Progenitor cell of endocrine pancreas (in vitro differentiated cells): ENCODE measurements at places on chromosomes 7 and 10.
A peak's percentile ranks its signal among the peaks of the same experiment; 100 is the strongest.

GRCh38 chr10:78053211-78053868, 19.7 kb downstream of the RPS24 start:
- no peaks in the 10 kb centered on the region for H3K4me1 ChIP-seq
- no peaks in the 10 kb centered on the region for H3K27me3 ChIP-seq
- H3K36me3 ChIP-seq = peaks cover 1% of the 10 kb centered on the region
- H3K27ac ChIP-seq = no peak overlapping the region

- no peak for DNase-seq
- H3K27me3 ChIP-seq = no peaks in the 10 kb centered on the region
- no peak overlapping the region for H3K4me3 ChIP-seq
- no peaks in the 10 kb centered on the region for H3K36me3 ChIP-seq
Observed at GRCh38 chr7:69678494-69679187, 80.4 kb downstream of the AUTS2 start.

DNA sequence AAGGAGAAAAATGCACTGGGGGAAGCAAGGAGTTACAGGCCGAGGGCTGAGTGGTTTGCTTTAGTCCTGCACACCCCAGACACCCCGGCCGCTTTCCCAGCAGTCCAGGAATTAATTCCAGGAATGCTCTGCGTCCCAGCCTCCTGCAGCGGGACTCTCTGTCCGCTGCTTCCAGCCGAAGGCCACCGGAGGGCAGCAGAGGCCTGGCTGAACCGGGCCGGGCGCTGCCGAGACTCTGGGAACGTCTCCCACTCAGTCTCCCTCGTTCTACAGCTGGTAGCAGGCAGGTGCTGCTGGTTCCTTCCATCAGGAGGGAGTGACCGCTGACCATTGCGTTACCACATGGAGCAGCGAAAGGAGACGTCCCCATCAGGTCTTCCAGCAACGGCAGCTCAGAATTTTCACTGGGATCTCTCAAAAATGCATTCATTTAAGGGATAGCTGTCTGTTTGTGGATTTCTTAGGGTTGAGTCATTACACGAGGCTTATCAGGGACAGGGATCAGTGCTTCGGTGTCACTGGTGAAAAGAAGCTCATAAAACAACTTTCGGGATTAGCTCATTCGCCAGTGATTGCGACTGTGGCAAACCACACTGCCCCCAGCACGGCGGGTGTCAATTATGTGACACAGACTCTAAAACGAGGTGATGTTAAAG, 24.9 kb upstream of the PITRM1 start:
- peak overlapping the region; percentile 77 for H3K27ac ChIP-seq
- peaks cover 4% of the 10 kb centered on the region for H3K4me1 ChIP-seq
- DNase-seq = peak; percentile 75
- peak overlapping the region; percentile 0 for H3K4me3 ChIP-seq

GRCh38 chr7:143018931-143019330, 8.0 kb downstream of the OR9A2 start:
- no peak overlapping the region for H3K4me3 ChIP-seq
- DNase-seq = no peak

GRCh38 chr7:66958538-66959350, 36.6 kb downstream of the SBDS start:
- peaks cover 13% of the 10 kb centered on the region for H3K36me3 ChIP-seq
- DNase-seq = peak; percentile 11
- H3K4me1 ChIP-seq = peaks cover 19% of the 10 kb centered on the region
- H3K4me3 ChIP-seq = no peak overlapping the region
- H3K27me3 ChIP-seq = no peaks in the 10 kb centered on the region

- H3K27me3 ChIP-seq = no peaks in the 10 kb centered on the region
- H3K4me1 ChIP-seq = peaks cover 10% of the 10 kb centered on the region
- no peak overlapping the region for H3K27ac ChIP-seq
- no peak overlapping the region for H3K4me3 ChIP-seq
Observed at GRCh38 chr7:75048435-75049379, 24.9 kb downstream of the RCC1L start.

DNA sequence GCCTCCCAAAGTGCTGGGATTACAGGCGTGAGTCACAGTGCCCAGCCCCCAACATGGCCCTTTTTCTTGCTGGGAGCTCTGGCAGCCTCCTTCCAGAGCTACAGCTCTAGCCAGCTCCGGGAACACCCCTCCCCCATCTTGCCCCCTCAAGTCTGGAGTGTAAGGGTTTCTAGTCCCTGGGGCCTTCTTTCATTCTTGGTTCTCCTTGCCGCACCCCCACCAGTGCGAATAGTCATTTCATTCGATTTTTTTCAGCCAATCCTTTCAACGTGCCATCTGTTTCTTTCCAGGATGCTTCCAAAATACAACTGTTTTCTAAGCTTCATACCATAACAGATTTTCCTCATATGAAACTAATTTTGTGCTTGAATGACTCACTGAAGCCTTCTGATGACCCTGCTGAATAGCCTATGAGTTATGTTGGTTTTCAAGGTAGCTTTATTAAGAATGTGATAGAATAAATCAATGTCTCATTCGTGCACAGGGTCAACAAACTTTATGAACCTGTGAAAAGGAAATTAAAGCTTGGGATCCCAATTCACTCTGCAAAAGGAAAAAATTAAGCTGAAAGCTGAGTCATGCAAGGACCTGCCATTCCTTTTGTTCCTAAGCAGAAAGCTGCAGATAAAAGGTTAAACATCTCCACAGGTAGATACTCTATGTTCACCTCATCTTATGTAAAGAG, 38.6 kb downstream of the CDC14C start:
- no peak overlapping the region for H3K4me3 ChIP-seq
- no peak overlapping the region for H3K27ac ChIP-seq
- H3K36me3 ChIP-seq = no peaks in the 10 kb centered on the region

GRCh38 chr7:159121068-159121467, 23.6 kb downstream of the VIPR2 start:
- H3K27ac ChIP-seq = no peak overlapping the region
- no peaks in the 10 kb centered on the region for H3K4me1 ChIP-seq
- DNase-seq = no peak
- H3K4me3 ChIP-seq = no peak overlapping the region
- H3K36me3 ChIP-seq = no peaks in the 10 kb centered on the region

- no peaks in the 10 kb centered on the region for H3K36me3 ChIP-seq
- H3K27me3 ChIP-seq = peaks cover 44% of the 10 kb centered on the region
- no peak overlapping the region for H3K27ac ChIP-seq
Observed at GRCh38 chr10:46542567-46543465, 13.6 kb downstream of the GPRIN2 start.

GRCh38 chr7:22200238-22200637, 156.7 kb downstream of the RAPGEF5 start:
- H3K27ac ChIP-seq = no peak overlapping the region
- H3K27me3 ChIP-seq = no peaks in the 10 kb centered on the region
- H3K4me1 ChIP-seq = no peaks in the 10 kb centered on the region

DNA sequence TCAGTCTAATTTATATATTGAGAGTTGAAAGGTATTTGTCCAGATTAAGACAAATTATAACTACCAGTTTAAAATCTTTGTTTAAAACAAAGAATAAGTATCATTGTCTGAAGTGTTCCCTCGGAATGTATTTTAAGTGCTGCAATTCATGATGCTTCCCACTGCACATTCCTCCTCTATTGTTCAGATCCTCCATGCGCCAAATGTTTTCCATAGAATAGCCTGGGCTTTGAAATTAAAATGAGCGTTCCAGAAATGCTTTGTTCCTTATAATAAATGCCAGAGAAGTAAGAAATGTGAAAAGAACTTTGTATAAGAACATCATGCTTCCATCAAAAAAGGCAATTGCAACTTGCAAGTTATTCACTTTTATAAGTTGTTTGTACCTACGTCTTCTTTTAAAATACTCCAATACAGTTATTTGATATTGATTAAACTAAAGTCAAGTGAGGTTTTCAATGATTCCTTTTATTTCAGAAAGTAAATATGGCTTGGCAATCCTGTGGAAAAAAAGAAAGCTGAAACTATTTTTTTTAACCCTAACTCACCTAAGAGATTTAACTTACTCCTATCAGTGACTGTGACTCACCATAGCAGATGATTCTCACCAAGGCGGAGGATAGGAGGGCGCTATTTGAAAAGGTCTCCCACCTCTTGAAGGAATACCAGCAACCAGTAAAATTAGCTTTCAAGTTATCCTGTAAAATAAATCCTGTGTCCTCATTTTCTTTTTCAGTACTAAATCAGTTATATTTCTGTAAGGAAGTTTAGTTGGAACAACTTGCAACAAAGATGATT, 85.8 kb downstream of the CTNNA3 start:
- H3K27ac ChIP-seq = no peak overlapping the region
- H3K36me3 ChIP-seq = no peaks in the 10 kb centered on the region
- no peak overlapping the region for H3K4me3 ChIP-seq
- no peaks in the 10 kb centered on the region for H3K4me1 ChIP-seq
- no peaks in the 10 kb centered on the region for H3K27me3 ChIP-seq

DNA sequence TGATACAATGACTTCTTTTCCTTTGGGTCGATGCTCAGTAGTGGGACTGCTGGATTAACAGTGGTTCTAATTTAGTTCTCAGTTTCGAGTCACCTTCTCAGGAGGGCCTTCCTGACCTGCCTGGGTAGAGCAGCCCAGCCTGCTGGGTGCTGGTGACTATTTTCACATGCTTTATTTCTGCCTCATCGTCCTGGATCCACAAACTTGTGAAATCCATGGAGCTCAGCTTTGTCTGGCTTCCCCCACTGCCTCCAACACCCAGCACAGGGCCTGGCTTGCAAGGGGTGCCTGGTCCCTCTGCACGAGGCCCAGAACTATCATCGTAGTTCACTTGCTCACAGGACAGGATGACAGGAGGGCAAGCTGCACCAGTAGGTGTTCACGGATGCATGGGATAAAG, 46.9 kb downstream of the SPOCK2 start:
- H3K36me3 ChIP-seq = no peaks in the 10 kb centered on the region
- no peak for DNase-seq
- no peak overlapping the region for H3K4me3 ChIP-seq
- H3K4me1 ChIP-seq = peaks cover 41% of the 10 kb centered on the region
- no peaks in the 10 kb centered on the region for H3K27me3 ChIP-seq

DNA sequence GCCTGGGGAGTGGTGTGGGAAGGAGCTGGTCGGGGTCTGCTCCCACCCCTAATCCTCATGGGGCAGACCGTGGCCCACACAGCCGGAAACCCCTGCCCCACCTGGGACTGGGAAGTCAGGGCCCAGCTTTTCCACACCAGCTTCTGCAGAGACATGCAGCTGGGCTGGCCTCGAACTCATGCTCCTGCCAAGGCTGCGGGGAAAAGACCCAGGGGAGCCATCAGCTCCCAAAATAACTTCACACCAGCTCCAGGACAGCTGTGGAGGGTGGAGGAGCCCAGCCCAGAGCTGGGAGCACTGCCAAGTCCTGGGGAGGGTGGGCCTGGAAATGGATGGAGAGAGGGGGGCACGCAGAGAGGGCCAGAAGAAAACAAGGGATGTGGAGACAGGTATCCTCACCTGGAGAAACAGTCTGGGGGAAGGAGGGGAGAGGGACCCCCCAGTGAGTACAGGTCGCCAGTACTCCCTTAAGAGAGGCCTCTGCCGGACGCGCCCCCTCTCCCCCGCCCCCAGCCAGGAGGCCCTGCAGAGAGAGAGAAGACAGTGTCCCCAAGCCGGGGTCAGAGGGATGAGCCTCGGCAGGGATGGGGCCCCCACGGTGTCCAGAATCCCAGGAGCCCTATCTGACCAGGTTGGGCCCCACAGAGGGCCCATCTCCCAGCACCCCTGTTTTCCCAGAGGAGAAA, 11.5 kb upstream of the GRIFIN start:
- DNase-seq = no peak
- no peaks in the 10 kb centered on the region for H3K4me1 ChIP-seq
- no peak overlapping the region for H3K27ac ChIP-seq
- H3K27me3 ChIP-seq = no peaks in the 10 kb centered on the region

GRCh38 chr7:14196555-14196954, 207.1 kb upstream of the ETV1 start:
- no peak for DNase-seq
- no peaks in the 10 kb centered on the region for H3K36me3 ChIP-seq
- no peaks in the 10 kb centered on the region for H3K27me3 ChIP-seq
- H3K4me1 ChIP-seq = no peaks in the 10 kb centered on the region
- no peak overlapping the region for H3K4me3 ChIP-seq
- no peak overlapping the region for H3K27ac ChIP-seq

DNA sequence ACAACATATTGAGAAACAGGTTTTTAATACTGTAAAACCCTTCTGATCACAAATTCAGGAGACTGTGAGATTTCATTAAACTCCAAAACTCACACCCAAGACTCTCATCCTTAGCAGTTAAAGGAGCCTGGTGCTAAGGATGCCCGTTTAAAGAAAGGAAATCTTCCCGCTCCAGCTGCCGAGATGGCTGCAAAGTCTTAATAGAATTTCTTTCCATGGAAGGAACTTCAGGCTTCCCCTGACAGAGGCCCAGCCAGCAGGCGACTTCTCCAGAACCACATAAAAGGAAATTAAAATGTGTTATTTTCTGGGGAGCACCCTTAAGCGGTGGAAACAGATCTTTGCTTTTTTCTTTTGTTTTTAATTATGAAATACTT, 104.7 kb upstream of the CHST15 start:
- no peak overlapping the region for H3K4me3 ChIP-seq
- peaks cover 9% of the 10 kb centered on the region for H3K27me3 ChIP-seq
- no peak for DNase-seq
- H3K4me1 ChIP-seq = no peaks in the 10 kb centered on the region
- H3K27ac ChIP-seq = no peak overlapping the region

- no peak for DNase-seq
- H3K4me3 ChIP-seq = no peak overlapping the region
- no peak overlapping the region for H3K27ac ChIP-seq
Observed at GRCh38 chr10:85976267-85976793, 390.3 kb downstream of the GRID1 start.

DNA sequence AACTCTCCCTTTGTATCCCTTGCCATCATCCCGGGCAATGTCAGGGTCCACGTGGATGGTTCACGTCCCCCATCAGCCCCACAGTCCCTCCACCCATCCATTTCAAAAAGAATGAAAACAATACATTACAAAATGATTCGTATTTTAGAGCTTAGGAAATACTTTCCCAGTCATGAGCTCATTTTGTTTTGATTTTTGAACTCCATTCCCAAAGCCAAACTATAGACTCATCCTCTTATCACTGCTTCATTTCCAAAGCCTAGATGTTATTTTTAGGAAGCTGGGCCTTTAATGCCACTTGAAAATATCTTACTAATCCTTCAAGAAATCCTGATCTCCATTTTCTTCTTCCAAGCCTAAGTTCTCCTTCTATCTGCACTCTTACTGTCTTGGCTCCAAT, 72.1 kb downstream of the WNT2 start:
- H3K4me1 ChIP-seq = peaks cover 1% of the 10 kb centered on the region
- DNase-seq = no peak

GRCh38 chr7:81211204-81211933, 292.5 kb upstream of the SEMA3C start:
- DNase-seq = no peak
- H3K4me3 ChIP-seq = no peak overlapping the region
- H3K4me1 ChIP-seq = no peaks in the 10 kb centered on the region
- H3K27me3 ChIP-seq = no peaks in the 10 kb centered on the region
- H3K36me3 ChIP-seq = no peaks in the 10 kb centered on the region

- H3K4me3 ChIP-seq = no peak overlapping the region
- H3K27me3 ChIP-seq = no peaks in the 10 kb centered on the region
- H3K4me1 ChIP-seq = peaks cover 18% of the 10 kb centered on the region
- DNase-seq = no peak
Observed at GRCh38 chr10:110613341-110613995, 30.7 kb upstream of the RBM20 start.

GRCh38 chr10:117071286-117072050, 66.5 kb upstream of the SHTN1 start:
- no peaks in the 10 kb centered on the region for H3K4me1 ChIP-seq
- H3K4me3 ChIP-seq = no peak overlapping the region
- H3K27ac ChIP-seq = no peak overlapping the region
- H3K27me3 ChIP-seq = peaks cover 3% of the 10 kb centered on the region
